Neural progenitor cell (in vitro differentiated cells): ENCODE measurements at places on chromosomes 4 and X.
A peak's percentile ranks its signal among the peaks of the same experiment; 100 is the strongest.

- H3K27ac ChIP-seq: no peak overlapping the region
- no peaks in the 10 kb centered on the region for H3K4me1 ChIP-seq
- no peak overlapping the region for H3K4me3 ChIP-seq
- H3K36me3 ChIP-seq: no peaks in the 10 kb centered on the region
- no peak for DNase-seq
These were observed 72.7 kb upstream of the BOD1L1 start for GRCh38 chr4:13700021-13700857.

DNA sequence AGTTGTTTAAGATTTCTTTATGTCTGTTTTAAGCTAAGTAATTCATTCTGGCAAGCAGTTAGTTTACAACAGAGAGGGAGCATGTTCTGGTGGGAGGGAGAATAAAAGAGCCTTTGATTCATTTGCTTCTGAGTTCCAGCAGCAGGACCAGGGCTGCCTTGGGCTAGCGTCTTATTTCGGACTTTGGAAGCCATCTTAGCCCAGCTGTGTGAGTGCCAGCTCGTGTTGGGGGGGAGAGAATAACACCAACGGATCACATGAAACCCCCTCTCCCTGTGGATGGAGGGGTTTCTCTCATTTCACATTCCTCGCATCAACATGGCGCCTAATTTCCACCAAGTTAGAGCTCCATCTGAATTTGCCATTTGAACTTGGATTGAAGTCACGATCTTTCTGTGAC lies 7.4 kb downstream of the GAB1 start:
- no peak overlapping the region for H3K27ac ChIP-seq
- peaks cover 8% of the 10 kb centered on the region for H3K4me1 ChIP-seq
- no peaks in the 10 kb centered on the region for H3K27me3 ChIP-seq

GRCh38 chr4:80903020-80903419 lies 127.5 kb upstream of the BMP3 start:
- H3K27ac ChIP-seq: no peak overlapping the region
- H3K27me3 ChIP-seq: no peaks in the 10 kb centered on the region
- H3K4me3 ChIP-seq: no peak overlapping the region
- no peaks in the 10 kb centered on the region for H3K4me1 ChIP-seq
- no peak for DNase-seq
- H3K36me3 ChIP-seq: no peaks in the 10 kb centered on the region

DNA sequence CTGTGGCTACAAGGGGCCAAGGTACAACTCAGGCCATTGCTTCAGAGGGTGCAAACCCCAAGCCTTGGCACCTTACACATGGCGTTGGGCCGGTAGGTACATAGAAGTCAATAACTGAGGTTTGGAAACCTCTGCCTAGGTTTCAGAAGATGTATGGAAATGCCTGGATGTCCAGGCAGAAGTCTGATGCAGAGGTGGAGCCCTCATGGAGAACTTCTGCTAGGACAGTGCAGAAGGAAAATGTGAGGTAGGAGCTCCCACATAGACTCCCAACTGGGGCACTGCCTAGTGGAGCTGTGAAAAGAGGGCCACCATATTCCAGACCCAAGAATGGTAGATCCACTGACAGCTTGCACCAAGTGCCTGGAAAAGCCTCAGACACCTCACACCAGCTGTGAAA lies 92.1 kb upstream of the SFRP2 start:
- H3K4me3 ChIP-seq: no peak overlapping the region
- H3K27ac ChIP-seq: no peak overlapping the region
- DNase-seq: no peak
- no peaks in the 10 kb centered on the region for H3K27me3 ChIP-seq
- no peaks in the 10 kb centered on the region for H3K4me1 ChIP-seq

DNA sequence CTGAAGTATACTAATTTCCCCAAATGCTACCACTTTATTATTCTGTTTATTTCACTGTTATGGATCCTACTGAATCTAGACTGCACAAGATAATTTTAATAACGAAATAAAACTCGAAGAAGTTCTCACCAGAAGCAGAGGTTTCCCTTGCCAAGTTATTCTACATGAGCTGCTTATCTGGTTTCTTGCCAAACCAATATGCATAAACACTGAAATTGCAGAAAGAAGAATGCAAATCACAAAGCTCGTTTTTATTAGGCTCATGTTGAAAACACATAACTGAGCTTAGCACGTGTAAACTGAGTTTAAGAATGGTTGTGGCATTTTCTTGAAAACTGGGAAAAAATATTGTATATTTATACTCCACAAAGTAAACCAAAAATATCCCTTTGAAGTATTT lies 35.9 kb downstream of the GRID2 start:
- H3K27ac ChIP-seq: no peak overlapping the region
- H3K27me3 ChIP-seq: no peaks in the 10 kb centered on the region
- H3K4me3 ChIP-seq: no peak overlapping the region
- DNase-seq: no peak
- H3K36me3 ChIP-seq: no peaks in the 10 kb centered on the region

GRCh38 chr4:56468097-56468422 lies 643 bp downstream of the SRP72 start:
- H3K27ac ChIP-seq: peak overlapping the region; percentile 92
- DNase-seq: peak; percentile 51
- peaks cover 20% of the 10 kb centered on the region for H3K36me3 ChIP-seq
- H3K27me3 ChIP-seq: no peaks in the 10 kb centered on the region

GRCh38 chrX:15430584-15430983 lies 46.4 kb upstream of the VEGFD start:
- H3K27ac ChIP-seq: no peak overlapping the region
- peaks cover 12% of the 10 kb centered on the region for H3K4me1 ChIP-seq
- no peak for DNase-seq
- no peaks in the 10 kb centered on the region for H3K27me3 ChIP-seq

- no peaks in the 10 kb centered on the region for H3K36me3 ChIP-seq
- no peak overlapping the region for H3K4me3 ChIP-seq
- no peak overlapping the region for H3K27ac ChIP-seq
- no peak for DNase-seq
These were observed 4.6 kb downstream of the JAKMIP1 start for GRCh38 chr4:6195602-6196319.

- no peaks in the 10 kb centered on the region for H3K36me3 ChIP-seq
- H3K4me1 ChIP-seq: peaks cover 21% of the 10 kb centered on the region
- H3K27ac ChIP-seq: no peak overlapping the region
- H3K4me3 ChIP-seq: no peak overlapping the region
These were observed 82.0 kb upstream of the PSAPL1 start for GRCh38 chr4:7516773-7517144.
